Renal cortex interstitium (tissue), 15 donors: ENCODE measurements at places on chromosomes 16 and 17.

DNA sequence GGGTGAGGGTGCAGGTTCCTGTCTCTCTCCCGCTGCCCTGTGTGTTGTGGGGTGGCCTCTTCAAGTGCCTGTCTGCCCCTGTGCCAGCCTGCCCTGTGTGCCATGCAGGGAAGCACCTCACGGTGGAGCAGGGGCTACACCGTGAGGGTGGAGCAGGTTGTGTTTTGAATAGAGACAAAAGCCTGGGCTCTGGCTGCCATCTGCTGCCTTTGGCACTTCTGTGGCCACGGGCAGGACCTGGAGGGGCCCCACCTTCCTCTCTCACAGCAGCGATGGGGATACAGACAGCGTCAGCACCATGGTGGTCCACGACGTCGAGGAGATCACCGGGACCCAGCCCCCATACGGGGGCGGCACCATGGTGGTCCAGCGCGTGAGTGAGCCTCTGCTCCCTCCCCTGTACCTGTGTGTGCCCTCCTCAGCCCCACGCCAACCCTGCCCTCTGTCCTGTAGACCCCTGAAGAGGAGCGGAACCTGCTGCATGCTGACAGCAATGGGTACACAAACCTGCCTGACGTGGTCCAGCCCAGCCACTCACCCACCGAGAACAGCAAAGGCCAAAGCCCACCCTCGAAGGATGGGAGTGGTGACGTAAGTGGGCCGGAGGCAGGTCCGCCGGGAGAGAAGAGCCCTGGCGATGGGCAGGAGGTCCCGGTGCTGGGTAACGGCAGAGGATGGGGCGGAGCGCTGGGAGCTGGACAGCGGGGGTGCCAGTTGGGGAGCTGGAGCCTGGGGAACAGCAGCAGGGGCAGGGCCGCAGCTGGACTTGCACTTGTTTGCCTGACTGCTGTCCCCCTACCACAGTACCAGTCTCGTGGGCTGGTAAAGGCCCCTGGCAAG is 5.4 kb upstream of the C17orf107 start:
- DNase-seq, result no peak

DNA sequence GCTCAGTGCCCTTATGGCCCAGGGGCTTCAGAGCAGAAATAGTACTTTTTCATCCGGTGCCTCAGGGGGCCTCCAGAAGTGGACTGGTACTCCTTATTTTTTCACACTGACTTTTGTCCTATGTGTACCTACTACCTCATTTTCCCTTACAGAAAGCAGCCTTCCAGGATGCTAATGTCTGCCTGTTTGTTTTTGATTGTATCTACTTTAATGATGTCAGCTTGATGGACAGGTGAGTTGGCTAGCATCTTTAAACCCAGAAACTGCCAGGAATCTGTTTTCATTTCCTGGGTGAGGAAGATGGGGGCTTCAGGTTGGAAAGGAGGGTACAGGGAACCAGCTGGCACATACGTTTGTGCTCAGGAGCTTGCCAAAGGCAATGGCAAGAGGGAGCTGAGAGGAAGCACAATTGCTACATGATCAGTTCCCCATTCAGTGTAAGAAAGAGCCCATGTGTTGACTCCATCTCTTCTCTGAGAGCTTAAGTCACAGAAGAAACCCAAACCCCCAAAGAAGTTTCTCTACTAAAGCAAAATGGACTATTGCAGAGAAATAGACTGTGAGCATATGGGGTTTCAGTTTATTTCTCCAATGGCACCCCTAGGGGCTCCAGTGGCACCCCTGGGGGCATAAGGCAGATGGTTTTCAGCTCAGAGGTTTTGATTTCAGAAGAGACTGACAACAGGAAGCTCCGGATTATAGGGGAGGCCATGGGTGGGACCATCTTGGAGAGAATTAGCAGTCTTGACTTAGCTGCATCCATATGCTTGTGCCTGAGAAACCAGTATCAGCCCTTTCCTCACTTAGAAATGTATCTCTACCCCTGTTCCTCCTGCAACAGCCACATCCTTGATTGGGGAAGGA is 16.3 kb downstream of the LIG3 start:
- DNase-seq, result no peak

DNA sequence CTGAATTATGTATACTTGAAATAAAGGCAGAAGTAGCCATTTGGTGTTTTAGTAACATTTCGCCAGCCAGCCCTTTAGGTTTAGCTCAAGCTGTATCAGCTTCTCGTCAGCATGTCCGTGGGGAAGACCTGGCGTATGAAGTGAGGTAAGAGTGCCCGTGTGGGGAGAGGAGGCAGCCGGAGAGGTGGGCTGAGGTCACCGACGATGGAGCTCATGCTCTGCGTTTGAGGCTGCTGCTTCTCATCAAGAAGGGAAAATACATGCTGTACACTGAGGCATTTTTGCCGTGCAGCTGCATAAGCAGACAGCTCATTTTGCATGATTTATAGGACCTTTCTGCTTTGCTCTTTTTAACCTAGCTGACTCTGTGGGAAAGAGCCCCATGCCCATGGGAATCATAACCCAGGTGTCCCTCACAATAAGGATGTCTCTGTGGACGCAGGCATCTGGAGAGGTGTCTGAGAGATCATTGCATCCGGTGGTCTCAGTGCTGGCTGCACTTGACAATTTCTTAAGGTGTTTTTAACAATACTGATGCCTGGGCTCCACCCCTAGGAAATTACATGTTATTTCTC is 179.1 kb downstream of the ABCC12 start:
- DNase-seq, result no peak

DNA sequence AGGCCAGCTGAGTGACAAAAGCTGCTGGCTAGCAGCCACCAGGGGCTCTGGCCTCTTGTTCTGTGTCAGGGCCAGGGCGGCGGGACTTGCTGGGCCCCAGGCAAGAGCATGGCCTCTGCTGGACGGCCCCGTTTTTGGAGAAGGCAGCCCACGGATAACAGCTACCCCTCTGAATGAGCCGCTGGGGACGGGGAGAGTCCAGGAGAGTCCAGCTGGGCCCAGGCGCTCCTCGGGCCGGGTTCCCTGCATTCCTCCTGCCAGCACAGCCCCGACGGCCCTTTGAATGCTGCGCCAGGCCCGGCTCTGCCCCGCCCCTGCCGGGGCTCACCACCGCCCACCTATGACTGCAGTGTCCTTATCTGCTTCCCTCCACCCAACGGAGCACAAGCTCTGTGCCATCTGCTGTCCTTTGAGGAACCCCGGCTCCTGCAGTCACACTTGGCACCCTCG is 33.4 kb downstream of the SLC7A5 start:
- no peak for DNase-seq

DNA sequence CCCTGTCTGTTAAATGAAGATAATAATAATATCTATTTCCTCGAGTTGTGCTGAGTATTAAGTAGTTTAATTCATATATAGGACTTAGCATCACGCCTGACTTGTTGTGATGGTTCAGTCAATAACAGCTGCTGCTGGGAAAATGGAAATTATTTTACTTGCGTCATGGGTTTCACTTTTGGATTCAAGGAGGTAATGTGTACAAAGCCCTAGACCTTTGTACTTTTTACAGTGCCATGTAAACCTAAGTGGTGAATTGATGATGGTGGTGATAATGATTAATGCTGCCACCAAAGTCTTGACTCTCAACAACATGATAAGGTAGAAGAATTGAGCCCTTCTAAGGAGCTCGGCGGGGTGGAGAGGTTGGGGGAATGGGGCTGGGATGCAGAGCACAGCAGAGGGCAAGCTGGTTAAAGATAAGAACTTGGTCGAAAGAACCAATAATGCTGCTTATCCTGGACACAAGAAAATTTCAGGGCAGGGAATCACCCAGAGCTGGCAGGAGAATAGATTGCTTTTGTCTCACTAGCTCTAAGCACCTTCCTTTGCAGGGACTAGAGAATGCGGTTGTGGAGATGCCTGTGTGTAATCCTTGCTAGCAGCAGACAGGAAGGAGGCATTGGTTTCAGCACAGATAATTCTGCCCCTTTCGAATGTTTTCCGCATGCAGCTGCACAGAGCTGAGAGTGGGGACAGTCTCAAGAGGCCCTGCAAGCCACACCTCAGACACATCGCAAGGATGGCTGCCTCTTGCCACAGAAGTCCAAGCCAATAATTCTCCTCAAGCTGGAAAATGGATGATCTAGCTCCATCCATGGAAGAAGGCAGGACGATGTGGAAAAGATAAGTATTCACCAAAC is 187.1 kb downstream of the TMEM114 start:
- DNase-seq, result no peak

DNA sequence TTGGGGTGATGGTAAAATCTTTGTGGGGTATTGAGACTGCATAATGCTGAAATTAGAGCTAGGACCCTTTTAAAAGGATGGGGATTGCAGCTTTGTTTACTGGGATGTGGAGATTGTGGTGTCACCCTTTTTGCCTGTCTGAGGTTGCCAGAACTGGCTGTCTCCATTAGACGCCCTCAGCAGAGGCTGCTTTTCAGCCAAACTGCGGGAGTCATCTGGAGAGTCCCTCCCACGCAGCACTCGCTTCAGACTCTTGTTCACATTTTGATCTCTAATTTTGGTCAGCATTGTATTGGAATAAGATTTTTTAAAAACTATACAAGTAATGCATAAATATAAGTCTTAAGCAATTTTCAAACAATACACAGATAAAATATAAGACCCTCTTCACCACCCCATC is 27.9 kb upstream of the JPT2 start:
- DNase-seq, result no peak

GRCh38 chr16:4442371-4442770 is 16.7 kb downstream of the DNAJA3 start:
- no peak for DNase-seq

DNA sequence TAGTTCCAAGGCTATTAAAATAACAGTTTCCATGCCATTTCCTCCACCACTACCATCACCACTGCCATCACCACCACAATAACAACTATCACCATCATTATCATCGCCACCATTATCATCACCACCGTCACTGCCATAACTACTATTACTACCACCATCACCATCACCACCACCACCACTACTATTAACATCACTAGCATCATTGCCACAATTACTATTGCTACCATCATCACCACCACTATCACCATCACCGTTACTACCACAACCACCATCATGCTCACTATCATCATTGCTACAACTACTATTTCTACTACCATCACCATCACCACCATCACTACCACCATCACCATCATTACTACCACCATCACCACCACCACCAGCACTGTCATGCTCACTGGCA is 185.9 kb upstream of the MAF start:
- DNase-seq, result no peak

DNA sequence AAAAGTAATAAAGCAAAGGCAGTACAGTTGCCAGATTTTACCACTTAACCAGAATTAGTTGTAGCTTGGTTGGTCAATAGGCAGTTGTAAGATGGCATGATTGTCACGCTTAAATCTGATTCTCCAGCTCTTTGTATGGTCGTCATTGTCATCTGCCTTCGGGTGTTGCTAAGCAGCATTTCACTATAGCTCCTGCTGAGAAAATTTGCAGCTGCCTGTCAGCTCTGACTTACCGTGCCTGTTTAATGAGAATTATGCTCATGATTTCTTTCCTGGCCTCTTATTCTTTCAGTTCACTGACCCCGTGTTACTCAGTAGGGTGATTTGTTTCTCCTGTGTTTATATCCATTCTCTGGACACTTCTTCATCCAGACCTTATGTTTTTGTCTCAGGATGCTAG is 66.7 kb downstream of the TANGO6 start:
- DNase-seq, result no peak

GRCh38 chr16:50761267-50761666 is 19.4 kb downstream of the CYLD start:
- DNase-seq, result no peak

- DNase-seq, result no peak
These were observed 3.5 kb upstream of the CLEC10A start for GRCh38 chr17:7083592-7083991.

DNA sequence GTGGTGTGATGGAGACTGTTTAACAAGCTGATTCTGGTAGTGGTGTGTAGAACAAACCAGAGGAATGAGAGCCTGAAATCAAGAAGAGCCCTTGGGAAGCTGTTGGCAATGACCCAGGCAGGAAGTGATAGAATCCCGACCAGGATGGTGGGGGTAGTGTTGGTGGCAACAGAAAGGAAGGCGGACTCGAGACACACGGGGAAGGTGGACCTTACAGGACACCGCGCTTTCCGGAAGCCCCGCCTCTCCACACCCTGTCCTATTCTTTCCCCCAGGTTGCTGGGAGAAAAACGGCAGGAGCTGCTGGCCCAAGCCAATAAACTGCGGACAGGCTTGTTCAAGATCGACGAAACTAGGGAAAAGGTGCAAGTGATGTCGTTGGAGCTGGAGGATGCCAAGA is 30.0 kb upstream of the KDM6B start:
- DNase-seq, result no peak

DNA sequence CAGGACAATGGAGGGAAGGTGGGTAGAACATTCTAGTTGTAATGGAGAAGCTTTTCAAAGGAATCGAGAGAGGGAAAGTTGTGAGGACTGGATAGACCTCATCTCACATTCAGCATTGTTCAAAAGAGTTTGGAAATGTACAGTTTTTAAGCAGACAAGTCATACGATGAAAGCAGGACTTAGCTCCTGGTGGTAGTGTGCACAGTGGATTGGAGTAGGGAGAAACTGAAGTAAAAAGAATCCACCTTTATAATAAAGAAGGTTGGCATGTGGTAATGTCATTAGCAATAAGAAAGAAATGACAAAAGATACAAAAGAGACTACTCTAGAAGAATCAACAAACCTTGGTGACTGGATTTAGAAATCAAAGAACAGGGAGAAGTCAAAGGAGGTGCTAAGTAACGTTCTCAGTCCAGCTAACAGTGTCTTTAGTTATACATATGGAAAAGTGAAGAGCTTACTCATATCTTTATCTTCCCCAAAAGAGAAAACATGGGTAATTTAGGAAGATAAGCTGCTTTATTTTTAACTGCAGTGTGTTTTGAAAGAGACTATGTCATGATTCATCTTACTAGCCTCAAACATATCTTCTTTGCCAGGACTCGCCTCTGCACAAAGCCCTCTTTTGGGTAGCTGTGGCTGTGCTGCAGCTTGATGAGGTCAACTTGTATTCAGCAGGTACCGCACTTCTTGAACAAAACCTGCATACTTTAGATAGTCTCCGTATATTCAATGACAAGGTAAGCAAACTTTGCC is 18.7 kb upstream of the EVI2A start:
- no peak for DNase-seq

DNA sequence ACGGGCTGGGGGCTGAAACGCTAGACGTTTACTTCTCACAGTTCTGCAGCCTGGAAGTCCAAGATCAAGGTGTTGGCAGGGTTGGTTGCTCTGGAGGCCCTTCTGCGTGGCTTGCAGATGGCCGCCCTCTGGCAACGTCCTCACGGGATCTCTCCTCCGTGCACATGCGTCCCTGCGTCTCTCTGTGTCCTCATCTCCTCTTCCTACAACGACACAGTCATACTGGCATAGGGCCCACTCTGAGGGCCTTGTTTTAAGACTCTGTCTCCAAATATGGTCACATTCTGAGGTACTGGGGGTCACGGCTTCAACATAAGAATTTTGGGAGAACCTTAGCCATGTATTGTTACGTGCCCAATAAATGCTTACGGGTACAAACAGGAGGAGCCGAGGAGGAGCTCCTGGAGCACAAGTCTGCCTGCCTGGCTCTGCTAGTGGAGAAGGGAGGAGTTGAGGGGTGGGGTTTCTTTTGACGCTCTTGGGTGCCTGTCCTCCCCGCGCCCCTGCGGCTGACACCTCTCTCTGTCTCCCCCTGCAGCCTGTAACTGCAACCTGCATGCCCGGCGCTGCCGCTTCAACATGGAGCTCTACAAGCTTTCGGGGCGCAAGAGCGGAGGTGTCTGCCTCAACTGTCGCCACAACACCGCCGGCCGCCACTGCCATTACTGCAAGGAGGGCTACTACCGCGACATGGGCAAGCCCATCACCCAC is 141.1 kb downstream of the NTN1 start:
- DNase-seq, result no peak

GRCh38 chr16:30761427-30761927 is 385 bp downstream of the CFAP119 start:
- no peak for DNase-seq
